GF-D8 (cell line): ENCODE measurements at places on chromosomes 4 and X.
A peak's percentile ranks its signal among the peaks of the same experiment; 100 is the strongest.

GRCh38 chr4:10243856-10244255 is 127.3 kb upstream of the WDR1 start:
- DNase-seq: no peak

GRCh38 chrX:38260231-38260630 is 39.6 kb upstream of the SRPX start:
- no peak for DNase-seq

DNA sequence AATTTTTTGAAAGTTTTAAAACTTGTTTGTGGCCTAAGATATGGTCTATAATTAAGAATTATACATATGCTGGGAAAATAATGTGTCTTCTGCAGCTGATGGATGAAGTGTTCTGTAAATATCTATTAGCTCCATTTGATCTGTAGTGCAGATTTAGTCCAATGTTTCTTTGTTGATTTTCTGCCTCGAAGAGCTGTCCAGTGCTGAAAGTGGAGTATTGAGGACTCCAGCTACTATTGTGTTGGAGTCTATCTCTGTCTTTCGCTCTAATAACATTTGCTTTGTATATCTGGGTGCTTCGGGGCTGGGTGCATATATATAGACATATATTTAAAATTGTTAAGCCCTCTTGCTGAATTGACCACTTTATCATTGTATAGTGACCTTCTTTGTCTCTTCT is 2127.3 kb downstream of the PCDH7 start:
- no peak for DNase-seq

DNA sequence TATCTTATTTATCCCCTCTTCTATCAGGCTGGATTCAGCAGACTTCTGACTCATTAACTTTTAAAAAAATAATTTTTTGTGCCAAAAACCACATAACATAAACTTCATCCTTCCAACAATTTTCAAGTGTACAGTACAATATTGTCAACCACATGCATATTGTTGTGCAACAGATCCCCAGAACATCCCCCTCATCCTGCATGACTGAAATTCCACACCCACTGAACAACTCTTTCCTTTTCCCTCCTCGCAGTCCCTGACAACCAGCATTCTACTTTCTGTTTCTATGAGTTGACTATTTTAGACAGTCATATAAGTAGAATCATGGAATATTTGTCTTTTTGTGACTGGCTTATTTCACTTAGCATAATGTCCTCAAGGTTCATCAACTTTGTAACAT is 2.2 kb upstream of the MID2 start:
- no peak for DNase-seq

- DNase-seq: peak; percentile 11
Measured at GRCh38 chr4:177393236-177393635, 49.0 kb downstream of the AGA start.

GRCh38 chr4:70945452-70946055 is 43.4 kb downstream of the MOB1B start:
- DNase-seq: no peak

GRCh38 chr4:137532869-137533236 is 559 bp upstream of the PCDH18 start:
- DNase-seq: no peak

- DNase-seq: peak; percentile 55
Measured at GRCh38 chrX:154412468-154412867, 1.1 kb downstream of the TAFAZZIN start.

DNA sequence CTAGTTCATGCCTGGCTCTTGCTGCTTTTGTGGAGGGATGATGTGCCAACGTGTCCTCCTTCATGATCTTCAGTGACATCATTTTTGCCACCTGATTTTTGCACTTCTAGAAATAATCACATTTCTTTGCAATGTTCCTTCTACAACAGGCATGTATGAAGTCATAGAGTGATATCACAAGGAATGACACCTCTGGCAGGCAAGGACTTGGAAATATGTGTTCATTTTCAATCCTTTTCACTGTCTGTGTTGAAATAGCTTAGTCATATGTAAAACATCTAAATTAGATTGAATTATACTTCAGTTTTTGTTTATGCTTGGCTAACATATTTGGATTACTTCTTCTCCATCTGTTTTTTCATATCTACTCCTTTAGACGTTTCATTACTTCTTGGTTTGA is 221.2 kb upstream of the STK26 start:
- DNase-seq: no peak

DNA sequence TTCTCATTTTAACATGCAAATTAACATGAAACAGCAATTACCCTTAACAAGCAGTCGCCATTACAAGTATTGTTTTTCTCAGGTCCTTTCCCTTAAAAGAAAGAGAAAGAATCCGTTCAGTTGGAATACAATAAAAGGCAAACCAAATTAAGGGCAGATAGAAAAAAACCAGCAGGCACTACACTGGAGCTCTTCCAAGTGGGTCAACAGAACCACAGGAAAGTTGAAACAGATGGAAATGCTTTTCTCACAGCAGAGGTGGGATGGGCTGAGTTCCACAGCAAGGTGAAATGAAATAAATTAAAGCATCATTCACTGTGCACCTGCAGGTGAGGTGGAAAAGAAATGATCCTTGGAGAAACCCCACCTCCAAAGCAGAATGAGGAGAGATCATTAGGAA is 102.6 kb downstream of the APBB2 start:
- DNase-seq: no peak

GRCh38 chrX:1249101-1249887 is 19.3 kb upstream of the CSF2RA start:
- DNase-seq: no peak

GRCh38 chrX:2707334-2707760 is 16.3 kb downstream of the CD99 start:
- no peak for DNase-seq

- DNase-seq: no peak
Measured at GRCh38 chr4:22407361-22407760, 108.5 kb downstream of the ADGRA3 start.

DNA sequence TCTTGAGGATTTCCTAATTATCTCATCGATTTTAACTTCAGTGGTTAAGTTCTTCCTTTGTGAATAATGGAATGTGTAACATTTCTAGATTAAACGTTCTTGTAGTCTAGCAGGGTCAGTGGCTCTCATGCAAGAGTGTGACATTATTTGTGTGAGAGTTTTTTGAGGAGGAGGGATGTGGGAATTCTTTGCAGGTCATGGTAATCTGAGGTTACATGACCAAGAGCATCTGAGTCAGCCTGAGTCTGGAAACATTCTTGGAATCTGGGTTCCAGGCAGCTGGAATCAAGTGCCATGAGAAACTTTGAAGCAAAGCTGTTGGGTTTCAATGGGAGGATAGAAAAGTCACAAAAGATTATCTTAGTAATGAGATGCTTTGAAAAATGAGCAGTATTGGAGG is 49.5 kb downstream of the GK start:
- DNase-seq: no peak

GRCh38 chr4:67082746-67083145 is 462.6 kb downstream of the CENPC start:
- no peak for DNase-seq

- DNase-seq: no peak
Measured at GRCh38 chr4:22661443-22661842, 31.3 kb upstream of the GBA3 start.

DNA sequence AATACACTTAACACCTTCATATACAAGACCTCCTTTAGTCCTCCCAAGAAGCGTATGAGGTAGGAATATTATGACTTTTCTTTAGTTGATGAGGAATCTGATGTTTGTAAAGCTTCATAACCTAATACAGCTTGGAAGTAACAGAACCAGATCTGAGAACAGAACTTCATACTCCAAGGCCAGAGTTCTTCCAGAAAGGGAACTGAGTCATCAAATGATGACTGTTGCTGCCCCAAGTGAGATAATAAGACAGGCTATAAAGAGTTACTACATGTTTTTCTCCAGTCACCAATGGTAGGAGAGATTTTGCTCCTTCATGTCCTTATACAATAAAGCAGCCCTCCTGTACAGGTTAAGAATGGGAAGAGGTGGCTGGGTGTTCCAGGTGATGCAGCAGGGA is 74.3 kb upstream of the ANXA3 start:
- DNase-seq: no peak

DNA sequence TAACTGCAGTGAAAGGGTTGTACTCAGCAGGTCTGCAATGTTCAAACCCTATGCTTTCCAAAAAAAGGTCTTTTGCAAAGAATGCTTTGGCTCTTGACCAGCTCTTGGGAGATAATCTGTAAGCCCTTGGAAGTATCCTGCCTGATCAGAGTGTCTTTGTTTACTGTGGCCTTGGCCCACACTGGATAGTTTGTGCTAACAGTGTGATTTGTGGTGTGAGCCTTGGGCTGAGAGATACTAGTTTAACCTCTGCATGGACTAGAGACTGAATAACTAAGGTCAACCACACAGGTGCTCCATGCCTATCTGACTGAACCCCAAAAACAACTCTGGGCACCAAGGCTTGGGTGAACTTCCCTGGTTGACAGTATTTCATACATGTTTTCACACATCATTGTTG is 3.6 kb upstream of the MAGED1 start:
- DNase-seq: no peak

- no peak for DNase-seq
Measured at GRCh38 chr4:157076578-157076947, 613 bp downstream of the GLRB start.

DNA sequence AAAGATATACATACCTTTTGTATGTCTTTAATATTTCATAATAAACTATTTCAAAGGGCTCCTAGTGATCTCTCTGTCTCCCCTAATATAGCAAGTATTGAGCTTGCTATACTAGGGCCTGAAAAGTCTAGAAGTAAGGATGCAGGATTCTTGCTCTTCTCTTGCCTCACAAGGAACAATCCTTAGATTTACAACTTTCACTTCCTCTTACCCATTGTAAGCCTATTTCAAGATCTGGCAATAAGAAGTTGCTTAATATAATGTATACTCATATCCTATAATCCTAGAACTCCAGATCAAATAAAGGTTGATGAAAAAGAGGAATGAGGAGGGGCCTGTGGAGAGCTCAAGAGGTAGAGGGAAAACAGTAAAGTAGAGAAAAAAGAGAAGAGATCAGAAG is 40.8 kb upstream of the CHRDL1 start:
- DNase-seq: no peak

- DNase-seq: no peak
Measured at GRCh38 chr4:108371282-108371681, 202.6 kb upstream of the LEF1 start.

DNA sequence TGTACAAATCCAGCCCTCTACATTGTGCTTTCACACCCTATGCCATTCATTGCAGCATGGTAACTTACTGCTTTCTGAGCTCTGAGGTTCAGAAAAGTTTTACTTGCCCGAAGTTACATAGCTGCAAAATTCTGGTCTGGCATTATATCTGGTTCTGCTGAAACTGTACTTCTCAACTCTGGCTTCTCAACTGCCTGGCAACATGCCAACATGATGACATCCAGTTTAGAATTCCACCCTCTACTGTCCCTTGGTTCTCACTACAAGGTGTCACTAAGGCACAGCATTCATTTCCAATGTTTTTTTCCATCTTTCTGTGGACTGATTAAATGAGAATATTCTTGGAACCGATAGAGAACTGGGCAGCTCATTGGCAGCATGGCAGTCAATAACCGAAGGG is 242.9 kb upstream of the PRPS2 start:
- no peak for DNase-seq

GRCh38 chr4:43243433-43244116 is 351.1 kb downstream of the GRXCR1 start:
- DNase-seq: no peak

GRCh38 chr4:81922313-81922712 is 450.6 kb upstream of the RASGEF1B start:
- DNase-seq: no peak

- no peak for DNase-seq
Measured at GRCh38 chr4:39637586-39638353, 895 bp downstream of the SMIM14 start.

DNA sequence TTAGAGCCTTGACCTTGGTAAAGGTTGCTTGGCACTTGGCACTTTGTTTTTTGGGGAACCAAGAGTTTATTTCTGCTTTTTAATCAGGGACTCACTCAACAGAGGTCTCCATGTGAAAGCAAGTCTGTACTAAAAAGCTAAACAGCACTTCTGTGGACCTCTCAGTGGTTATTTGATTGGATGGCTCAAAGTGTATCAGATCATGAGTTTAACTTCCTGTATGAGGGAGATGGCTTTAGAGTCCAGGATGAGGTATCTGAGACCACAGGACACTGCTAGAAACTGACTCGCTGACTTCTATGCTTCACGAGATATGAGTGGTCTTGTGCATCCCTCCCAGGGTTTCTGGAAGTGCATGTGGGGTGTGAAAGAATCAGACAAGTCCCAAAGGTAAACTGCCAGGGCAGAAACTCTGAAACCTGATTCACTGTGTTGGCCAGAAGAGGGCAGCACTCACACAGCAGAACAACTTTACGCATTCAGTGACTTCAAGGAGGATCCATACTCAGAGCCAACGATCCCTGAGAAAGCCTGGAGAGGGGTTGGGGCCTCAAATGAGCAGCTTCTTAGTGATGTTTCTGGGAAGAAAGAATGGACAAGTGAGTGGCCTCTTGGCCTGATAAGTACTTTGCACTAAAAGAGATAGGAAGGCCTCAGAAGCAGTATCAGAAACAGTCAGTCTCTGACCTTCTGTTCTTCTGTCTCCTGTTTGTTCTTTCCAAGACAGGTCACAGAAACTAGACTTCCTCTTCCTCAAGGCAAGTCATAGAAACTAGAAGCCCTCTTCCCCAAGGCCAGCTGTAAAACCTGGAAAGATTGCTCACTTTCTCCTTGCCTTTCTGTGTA is 220.3 kb upstream of the CXCL13 start:
- no peak for DNase-seq

DNA sequence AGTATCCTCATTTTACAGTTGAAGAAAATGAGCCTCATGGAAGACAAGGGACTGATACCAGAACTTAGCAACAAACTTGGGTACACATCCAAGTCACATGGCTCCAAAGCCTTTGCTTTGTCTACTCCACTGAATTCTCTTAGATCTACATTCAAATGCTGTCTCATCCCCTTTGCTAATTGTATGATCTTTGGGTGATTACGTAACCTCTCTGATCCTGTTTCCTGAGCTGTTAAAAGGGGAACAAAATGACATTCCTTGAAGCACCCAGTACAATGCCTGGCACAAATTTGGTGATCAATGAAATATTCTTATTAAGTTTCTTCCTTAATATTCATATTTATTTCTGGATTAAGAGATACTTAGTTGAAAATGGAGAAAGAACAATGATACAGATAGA is 5.9 kb upstream of the HPGD start:
- DNase-seq: no peak

DNA sequence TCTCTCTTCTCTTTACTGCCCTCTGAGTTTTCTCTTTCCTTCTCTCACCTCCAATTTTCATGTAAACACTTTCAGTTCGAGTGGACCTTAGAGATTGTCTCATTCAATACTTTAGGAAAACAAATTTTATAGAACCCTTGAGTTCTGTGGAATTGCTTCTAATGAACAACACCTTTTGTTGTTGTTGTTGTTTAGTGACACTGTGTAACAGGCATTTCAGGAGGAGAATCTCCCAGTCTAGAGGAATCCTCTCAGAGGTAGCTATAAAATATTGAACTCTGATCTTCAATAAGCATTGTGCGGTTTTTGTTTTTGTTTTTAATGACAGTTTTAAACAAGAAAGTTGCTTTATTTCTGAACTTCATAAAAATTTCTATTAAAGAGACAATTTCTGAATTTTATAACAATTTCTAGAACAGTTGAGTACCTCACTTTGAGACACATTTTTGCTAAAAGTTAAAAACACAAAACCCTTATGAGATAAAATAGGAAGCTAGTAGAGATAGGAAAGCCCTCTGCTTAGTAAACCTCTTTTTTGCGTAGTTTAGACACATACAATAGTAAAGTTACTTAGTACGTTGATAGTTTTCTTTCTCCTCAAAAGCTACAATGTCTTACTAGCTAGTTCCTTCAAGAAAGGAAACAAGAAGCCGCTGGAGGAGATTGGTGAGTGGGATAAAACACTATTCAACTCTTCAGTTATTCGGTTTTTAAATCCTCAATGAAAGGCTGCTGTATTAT is 38.8 kb downstream of the CLCN3 start:
- DNase-seq: no peak
